ENCODE measurements at places on chromosomes 5 and 9. TPM values are rescaled to one million over a fixed set of nuclear protein-coding genes. Genes with fewer than 3 reads are reported as not detected.
A peak's percentile ranks its signal among the peaks of the same experiment; 100 is the strongest.

- DNase-seq, result no peak
- no peaks in the 10 kb centered on the region for H3K27me3 ChIP-seq
- H3K27ac ChIP-seq, result no peak overlapping the region
- no peaks in the 10 kb centered on the region for H3K4me1 ChIP-seq
Measured at GRCh38 chr9:117734523-117735314, 30.5 kb downstream of the TLR4 start.

DNA sequence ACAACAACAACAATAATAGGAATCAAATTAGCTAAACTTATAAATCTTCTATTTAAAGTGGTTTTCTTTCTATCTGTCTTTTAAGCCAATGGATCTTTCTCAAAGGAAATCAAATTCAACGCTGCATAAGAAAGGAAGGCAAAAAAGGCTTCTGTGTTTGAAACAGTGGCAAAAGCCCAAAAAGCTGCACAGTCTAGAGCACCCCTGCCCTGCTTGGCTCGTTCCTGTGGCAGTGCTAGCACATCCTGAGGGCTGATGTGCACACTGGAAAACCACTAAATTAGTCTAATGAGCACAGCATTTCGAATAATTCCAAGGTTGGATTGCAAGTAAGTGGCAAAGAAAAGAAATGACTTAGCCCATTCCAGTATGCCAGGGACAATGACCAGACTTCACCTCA, 80.7 kb downstream of the AP3B1 start:
- H3K4me3 ChIP-seq, result no peak overlapping the region
- no peaks in the 10 kb centered on the region for H3K27me3 ChIP-seq
- no peak overlapping the region for H3K27ac ChIP-seq
- H3K4me1 ChIP-seq, result no peaks in the 10 kb centered on the region
- H3K36me3 ChIP-seq, result peaks cover 15% of the 10 kb centered on the region

Gene IL17B
- total RNA-seq, result not detected

Gene RNF183
- total RNA-seq, result not detected

Gene NR2F1
- 42.6 TPM for total RNA-seq

Gene SCGB3A2
- 624 TPM for total RNA-seq

DNA sequence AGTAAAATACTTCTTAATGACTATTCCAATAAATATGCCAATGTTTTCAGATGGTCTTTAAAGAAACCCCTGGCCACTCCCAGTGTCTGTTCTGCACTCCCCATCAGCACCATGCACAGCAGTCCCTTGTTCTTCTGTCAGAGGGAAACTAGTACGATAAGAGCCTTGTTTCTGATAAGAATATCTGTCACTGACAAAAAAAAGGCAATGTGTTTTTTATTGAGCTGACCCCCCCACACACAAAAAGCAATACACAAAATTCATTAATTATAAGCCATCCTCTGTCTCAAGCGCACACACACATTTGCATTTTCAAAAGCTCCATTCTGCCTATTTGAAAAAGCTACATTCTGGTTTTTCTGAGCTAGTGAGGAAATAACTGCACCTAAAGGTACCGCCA, 119.1 kb downstream of the ENC1 start:
- no peaks in the 10 kb centered on the region for H3K4me1 ChIP-seq
- no peak overlapping the region for H3K27ac ChIP-seq
- H3K4me3 ChIP-seq, result no peak overlapping the region
- no peaks in the 10 kb centered on the region for H3K27me3 ChIP-seq
- no peak for DNase-seq

DNA sequence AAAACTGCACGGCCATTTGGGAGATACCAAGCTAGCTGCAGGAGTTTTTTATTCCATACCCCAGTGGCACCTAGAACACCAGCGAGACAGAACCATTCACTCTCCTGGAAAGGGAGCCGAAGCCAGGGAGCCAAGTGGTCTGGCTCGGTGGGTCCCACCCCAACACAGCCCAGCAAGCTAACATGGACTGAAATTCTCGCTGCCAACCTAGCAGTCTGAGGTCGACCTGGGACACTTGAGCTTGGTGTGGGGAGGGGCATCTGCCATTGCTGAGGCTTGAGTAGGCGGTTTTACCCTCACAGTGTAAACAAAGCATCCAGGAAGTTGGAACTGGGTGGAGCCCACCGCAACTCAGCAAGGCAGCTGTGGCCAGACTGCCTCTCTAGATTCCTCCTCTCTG, 108.9 kb upstream of the CHD1 start:
- peaks cover 25% of the 10 kb centered on the region for H3K4me1 ChIP-seq
- H3K27ac ChIP-seq, result no peak overlapping the region
- DNase-seq, result peak; percentile 60

Gene UBE2QL1
- not detected for total RNA-seq

- H3K4me1 ChIP-seq, result peaks cover 12% of the 10 kb centered on the region
- no peaks in the 10 kb centered on the region for H3K27me3 ChIP-seq
- no peaks in the 10 kb centered on the region for H3K36me3 ChIP-seq
- H3K27ac ChIP-seq, result no peak overlapping the region
Measured at GRCh38 chr9:72551306-72551705, 29.9 kb downstream of the TMC1 start.

- no peak overlapping the region for H3K4me3 ChIP-seq
- no peak for DNase-seq
- H3K36me3 ChIP-seq, result peaks cover 7% of the 10 kb centered on the region
- no peaks in the 10 kb centered on the region for H3K4me1 ChIP-seq
Measured at GRCh38 chr9:70195456-70195855, 63.3 kb upstream of the SMC5 start.

DNA sequence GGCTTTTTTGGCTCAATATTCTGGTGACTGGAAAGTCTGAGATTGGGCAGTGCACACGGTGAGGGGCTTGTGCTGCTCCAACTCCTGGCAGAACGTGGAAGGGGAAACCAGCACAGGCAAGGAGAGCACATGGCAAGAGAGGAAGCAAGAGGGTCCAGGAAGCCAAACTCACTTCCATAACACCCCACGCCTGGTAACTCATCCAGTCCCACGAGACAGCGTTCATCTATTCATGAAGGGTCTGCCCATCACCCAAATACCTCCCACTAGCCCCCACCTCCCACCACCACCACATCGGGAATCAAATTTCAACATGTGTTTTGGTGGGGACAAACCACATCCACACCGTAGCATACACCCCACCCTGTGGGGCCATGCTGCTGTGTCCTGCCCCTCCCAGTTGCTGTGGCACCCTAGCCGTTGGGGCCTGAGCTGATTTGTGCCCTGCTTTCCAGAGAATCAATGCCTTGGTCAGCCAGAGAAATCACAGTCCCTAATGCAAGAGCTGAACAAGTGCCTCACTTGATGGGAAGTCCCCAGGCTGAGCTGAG, 27.3 kb downstream of the PROP1 start:
- peaks cover 5% of the 10 kb centered on the region for H3K27me3 ChIP-seq
- no peak for DNase-seq
- no peak overlapping the region for H3K4me3 ChIP-seq

GRCh38 chr5:42767491-42768105, 11.0 kb downstream of the CCDC152 start:
- H3K4me1 ChIP-seq, result no peaks in the 10 kb centered on the region
- H3K27me3 ChIP-seq, result no peaks in the 10 kb centered on the region
- DNase-seq, result no peak
- H3K4me3 ChIP-seq, result no peak overlapping the region

- no peak overlapping the region for H3K27ac ChIP-seq
- H3K27me3 ChIP-seq, result no peaks in the 10 kb centered on the region
- H3K4me1 ChIP-seq, result peaks cover 12% of the 10 kb centered on the region
Measured at GRCh38 chr5:38809388-38810359, 36.1 kb upstream of the OSMR start.

GRCh38 chr9:94909250-94909894, 182.9 kb downstream of the AOPEP start:
- H3K27ac ChIP-seq, result peak overlapping the region; percentile 79
- H3K4me1 ChIP-seq, result peaks cover 27% of the 10 kb centered on the region
- no peak overlapping the region for H3K4me3 ChIP-seq
- H3K36me3 ChIP-seq, result no peaks in the 10 kb centered on the region
- DNase-seq, result no peak

Gene TOPORS
- 15.4 TPM for total RNA-seq

Gene SLC36A2
- not detected for total RNA-seq

- no peaks in the 10 kb centered on the region for H3K27me3 ChIP-seq
- H3K4me3 ChIP-seq, result no peak overlapping the region
- no peak for DNase-seq
- H3K36me3 ChIP-seq, result no peaks in the 10 kb centered on the region
Measured at GRCh38 chr5:97388794-97389193, 205.7 kb upstream of the RIOK2 start.

Gene RLN2
- 1.3 TPM for total RNA-seq

DNA sequence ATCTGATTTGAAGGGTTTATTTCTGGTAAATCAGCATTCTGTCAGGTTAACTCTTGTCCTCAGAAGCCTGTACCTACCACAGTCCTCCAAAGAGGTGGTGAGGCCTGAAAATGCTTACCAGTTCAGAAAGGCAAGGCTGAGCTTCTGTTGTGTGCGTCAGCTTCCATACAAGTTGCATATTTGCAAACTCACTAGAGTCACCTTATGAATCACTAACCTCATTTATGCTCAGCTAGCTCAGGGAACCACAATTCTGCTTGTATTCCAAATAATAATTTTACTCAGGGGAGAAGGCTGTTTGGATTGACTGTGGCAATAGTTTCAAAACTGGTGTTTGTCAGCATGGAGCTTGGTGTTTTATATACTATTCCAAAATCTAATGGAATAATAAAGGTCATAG, 355.1 kb upstream of the RFX3 start:
- H3K36me3 ChIP-seq, result peaks cover 4% of the 10 kb centered on the region
- H3K27me3 ChIP-seq, result no peaks in the 10 kb centered on the region
- no peak overlapping the region for H3K27ac ChIP-seq
- H3K4me1 ChIP-seq, result no peaks in the 10 kb centered on the region
- H3K4me3 ChIP-seq, result no peak overlapping the region

DNA sequence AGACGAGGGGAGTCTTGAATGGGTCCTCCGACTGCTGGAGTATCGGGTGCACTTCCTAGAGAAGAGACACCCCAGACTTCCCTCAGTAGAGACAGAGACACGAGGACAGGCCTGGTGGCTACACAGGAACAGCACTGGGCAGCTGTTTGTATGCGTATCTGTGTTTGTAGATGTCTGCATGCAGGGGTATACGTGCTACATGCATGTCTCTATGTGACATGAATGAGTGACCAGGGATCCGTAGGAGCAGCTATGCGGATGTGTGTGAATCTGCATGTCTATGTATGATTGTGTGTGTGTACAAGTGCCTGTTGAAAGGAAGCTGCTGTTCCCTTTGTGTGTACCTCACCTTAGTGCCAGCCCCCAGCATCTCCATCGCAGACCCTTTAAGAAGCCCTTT, 31.2 kb downstream of the CNTFR start:
- no peak overlapping the region for H3K27ac ChIP-seq
- DNase-seq, result no peak
- H3K4me3 ChIP-seq, result no peak overlapping the region
- H3K36me3 ChIP-seq, result no peaks in the 10 kb centered on the region
- peaks cover 19% of the 10 kb centered on the region for H3K4me1 ChIP-seq

Data from lower lobe of right lung (tissue), 2 donors.